Kidney (tissue), 22 donors: ENCODE measurements at places on chromosomes 3 and 15.

GRCh38 chr15:23397779-23398178 lies 43.2 kb downstream of the GOLGA8S start:
- DNase-seq, result no peak

DNA sequence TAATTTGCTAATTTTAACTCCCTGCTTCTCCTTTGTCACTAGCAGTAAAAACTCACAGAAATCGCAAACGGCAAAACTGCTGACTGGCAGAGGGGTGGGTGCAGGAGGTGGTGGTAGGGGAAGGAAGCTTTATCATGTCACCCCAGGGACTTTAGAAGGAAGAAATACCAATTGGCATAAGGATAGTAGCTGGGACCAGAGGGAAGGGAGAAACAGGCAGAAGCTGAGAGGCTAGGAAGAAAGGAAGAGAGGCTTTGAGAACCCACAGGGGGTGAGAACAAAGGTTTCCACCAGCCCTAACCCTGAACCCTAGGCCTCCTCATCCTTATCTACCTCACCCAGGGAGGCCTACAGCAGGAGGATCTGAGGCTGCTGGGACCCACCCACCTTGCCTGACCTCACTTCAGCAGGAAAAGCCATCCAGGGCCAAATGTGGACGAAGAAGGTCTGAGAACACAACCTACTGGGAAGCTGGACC lies 10.7 kb downstream of the ITGB5 start:
- no peak for DNase-seq

GRCh38 chr3:58150810-58151199 lies 60.0 kb downstream of the DNASE1L3 start:
- DNase-seq, result no peak

GRCh38 chr3:106125321-106125720 lies 256.5 kb upstream of the CBLB start:
- no peak for DNase-seq

DNA sequence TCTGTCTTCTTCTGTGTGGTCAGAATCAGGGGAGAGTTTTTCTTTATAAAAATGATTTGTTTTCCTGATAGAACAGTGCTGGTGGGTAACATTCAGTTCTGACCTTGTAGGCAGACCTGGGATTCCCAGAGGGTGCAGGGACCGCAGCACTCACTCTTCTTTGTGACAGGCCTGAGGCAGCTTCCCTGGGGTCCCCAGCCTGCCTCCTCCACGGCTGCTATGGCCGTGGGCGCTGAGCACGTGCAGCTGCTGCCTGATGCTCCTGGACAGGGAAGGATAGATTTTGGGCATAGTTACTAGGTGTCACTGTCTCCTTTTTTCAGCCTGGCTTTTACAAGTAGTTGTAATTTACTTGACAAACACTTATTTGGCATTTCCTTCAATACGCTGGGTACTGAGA lies 39.1 kb downstream of the CACNA1D start:
- no peak for DNase-seq

- no peak for DNase-seq
Observed at GRCh38 chr15:29638781-29639180, 183.5 kb downstream of the TJP1 start.

DNA sequence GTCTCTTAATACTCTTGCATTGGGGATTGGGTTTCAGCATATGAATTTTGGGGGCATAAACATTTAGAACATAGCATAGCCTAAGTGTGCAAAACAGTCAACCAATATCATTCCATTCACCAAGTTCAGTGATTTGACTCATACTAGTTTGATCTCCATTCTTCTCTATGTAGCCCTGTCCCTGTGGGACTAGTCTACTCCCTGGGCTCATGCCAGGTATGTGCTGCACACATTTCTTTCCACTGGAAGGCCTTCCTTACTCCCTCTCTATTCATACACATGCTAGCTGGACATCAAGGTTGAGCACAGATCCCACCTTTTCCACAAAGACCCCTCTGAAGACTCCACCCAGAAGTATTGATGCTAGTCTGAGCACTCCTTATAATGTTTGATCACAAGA lies 5.1 kb downstream of the ZDHHC23 start:
- DNase-seq, result no peak

- peak; percentile 8 for DNase-seq
Observed at GRCh38 chr15:65611888-65612615, 1.1 kb upstream of the INTS14 start.

DNA sequence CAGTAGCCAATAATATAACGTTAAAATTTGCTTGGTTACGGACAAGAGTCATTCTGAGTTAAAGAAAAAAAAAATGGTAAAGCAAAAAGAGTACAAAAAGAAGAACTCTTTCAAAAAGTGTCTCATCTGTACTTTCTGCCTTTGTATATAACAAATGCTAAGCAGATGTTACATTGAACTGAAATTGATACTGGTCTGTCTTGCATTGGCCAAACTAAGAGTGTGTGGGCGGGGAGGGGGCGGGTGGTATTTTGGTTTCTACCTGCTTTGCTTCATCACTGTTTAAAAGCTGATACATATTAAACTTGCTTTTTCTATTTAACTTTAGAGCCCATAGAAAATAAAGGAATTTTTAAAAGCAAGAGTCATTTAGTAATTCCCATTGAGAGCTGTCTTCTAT lies 215.0 kb upstream of the THBS1 start:
- no peak for DNase-seq

- no peak for DNase-seq
Observed at GRCh38 chr3:189580190-189580589, 51.0 kb upstream of the TP63 start.

- DNase-seq, result peak; percentile 33
Observed at GRCh38 chr3:53166781-53167291, 5.8 kb downstream of the PRKCD start.

- no peak for DNase-seq
Observed at GRCh38 chr3:110419096-110419495, 652.5 kb upstream of the NECTIN3 start.
